ENCODE measurements at places on chromosomes 11 and 22.

DNA sequence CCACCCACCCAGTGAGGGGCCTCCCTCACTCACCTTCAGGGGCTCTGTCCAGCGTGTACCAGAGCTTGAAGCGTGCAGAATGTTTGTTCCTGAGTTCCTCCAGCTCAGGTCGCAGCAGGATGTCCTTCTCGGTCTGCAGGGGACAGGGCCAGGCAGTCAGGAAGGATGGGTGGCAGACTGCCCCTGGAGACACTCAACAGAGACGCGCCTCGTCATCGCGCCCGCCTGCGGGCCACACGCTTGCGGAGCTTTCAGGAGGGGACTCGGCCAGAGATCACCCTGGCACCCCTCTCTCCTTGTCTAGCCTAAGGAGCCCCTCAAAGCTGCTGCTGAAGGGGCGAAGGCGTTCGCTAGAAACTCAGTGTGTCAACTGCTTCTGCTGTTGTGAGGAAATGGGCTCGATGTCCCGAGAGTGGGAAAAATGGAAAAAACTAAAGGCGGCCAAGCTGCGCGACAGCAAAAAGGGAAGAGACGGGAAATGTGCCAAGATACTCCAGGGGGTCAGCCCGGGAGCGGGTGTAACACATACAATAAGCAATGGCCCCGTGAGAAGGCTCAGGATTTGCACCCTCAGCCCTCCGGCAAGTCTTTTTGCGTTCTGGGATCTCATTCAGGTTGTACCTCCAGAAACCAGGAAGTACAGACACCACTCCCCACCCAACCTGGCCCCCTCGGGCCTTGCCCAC is 9.2 kb upstream of the POLDIP3 start:
- peak; percentile 30 for DNase-seq

- DNase-seq = no peak
Observed at GRCh38 chr11:47399860-47400767, 8.3 kb upstream of the SLC39A13 start.

- DNase-seq = no peak
Observed at GRCh38 chr11:70352601-70353000, 45.7 kb upstream of the CTTN start.

DNA sequence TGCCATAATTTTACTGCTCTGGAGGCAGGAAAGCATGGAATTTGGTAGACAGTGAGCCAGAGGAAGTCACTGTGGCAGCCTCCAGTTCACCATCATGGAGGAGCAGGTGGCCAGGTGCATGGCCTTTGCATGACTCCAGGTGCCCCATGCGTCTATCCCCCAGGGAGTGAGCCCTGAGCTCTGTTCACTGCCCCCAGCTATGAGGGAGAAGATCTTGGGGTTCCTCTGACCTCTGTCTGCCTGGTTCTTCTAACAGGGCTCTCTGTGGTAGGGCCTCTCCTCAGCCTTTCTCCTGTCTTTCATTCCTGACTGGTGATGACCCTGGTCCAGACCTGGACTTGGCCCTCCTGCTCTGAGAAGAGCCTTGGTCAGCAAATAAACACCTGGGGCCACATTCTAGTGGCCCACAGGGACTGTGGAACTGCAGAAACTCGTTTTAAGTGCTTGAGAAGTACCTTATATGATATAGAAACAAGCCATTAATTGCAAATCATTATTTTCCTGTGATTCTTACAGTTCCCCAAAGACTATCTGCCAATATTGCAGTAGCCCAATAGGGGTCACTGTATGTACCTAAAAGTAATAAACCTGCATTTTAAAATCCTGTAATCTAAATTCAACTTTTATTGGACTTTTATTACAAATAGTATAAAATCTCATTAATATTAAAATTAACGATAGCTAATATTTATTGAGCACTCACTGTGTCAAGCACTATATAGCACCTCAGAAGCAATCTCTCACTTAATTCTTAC is 120.0 kb upstream of the SYT13 start:
- DNase-seq = no peak

- no peak for DNase-seq
Observed at GRCh38 chr11:127037596-127037995, 37.0 kb upstream of the KIRREL3 start.

DNA sequence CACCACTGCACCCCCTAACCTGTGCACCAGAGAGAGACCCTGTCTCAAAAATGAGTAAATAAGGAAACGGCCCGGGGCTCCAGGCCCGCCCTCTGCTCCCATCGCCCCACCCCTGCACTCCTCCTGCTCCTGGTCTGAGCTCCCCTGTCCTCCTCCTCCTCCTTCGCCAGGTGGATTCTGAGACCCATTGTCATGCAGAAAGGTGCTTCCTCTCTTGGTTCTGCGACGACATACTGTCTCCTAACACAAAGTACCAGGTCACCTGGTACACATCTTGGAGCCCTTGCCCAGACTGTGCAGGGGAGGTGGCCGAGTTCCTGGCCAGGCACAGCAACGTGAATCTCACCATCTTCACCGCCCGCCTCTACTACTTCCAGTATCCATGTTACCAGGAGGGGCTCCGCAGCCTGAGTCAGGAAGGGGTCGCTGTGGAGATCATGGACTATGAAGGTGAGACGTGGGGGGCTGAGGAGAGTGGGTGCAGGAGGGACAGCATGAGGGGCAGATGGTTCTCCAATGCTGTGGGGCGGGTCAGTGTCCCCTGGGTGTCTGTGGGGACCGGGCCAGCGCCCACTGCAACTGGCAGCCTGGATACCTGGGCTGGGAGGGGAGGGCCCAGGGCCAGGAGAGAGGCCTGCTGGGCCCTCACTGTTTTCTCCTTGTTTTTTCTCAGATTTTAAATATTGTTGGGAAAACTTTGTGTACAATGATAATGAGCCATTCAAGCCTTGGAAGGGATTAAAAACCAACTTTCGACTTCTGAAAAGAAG is 3.1 kb upstream of the APOBEC3D start:
- DNase-seq = no peak

DNA sequence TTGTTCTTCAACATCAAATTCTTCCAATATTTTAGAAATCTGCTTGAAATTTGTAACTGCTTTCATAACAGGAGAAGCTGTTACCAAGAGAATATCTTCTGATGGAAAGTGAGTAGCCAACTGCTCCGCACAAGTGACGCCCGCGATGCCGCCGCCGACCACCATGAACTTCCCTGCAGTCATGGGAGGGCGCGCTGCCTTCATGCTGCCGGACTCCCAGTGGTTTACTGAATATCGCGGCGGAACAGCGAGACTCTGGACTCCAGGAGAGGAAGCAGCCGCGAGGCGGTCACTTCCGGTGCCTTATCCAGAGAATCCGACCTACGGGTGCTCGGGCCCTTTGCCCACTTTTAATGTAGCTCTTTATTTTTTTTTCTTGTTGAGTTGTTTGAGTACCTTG is 190.6 kb downstream of the GUCY1A2 start:
- no peak for DNase-seq

DNA sequence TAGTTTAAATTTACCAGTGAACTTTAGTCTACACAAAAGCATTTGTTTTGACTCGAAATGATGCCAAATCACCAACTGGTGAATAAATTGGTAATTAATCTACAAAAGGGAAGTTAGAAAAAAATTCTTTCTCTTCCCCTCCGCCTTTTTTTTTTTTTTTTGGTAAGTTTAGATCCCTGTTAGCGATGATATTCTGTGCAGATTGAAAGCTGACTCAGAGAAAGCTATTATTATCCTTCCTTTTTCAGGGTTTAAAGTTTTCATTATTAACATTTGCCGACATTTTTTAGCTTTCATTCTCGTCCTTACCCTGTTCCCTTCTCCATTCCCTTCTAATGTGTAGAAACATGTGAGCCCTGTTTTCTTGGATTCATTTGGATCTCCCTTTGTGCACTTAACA is 16.8 kb upstream of the NUP160 start:
- DNase-seq = no peak

- no peak for DNase-seq
Observed at GRCh38 chr22:45320357-45320976, 10.7 kb downstream of the FAM118A start.

DNA sequence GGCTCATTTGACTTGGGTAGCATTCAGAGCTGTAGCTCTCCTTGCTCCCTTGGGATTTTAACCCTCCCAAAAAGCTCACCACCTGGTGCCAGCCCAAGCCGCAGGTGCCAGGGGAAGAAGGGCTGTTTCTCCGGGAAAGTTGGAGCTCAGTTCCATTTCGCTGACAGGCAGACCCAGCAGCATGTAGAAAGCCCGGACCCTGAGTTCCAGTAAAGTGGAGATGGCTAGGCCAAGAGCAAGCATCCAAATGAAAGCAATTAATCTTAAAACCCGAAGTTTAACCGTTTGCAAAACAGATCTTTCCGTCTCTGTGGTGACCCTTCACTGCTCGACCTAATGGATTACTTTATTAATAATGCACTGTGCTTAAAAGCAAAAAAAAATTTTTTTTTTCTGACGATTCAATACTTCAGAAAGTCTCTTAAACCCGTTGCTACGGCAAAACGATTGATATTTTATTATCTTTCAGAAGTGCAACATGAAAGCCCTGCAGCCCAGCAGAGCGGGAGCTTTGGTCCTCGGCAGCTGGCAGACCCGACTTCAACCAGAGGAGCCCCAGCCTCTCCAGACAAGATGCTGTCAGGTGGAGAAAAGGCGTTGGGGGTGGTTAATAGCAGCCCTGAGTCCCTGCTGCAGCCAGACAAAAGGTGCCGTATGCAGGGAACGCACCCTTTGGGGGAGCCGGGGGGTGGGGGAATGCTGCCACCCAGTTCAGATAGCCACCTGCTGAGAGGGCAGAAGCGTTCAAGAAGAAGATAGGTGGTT is 3.3 kb downstream of the LMO1 start:
- DNase-seq = no peak

DNA sequence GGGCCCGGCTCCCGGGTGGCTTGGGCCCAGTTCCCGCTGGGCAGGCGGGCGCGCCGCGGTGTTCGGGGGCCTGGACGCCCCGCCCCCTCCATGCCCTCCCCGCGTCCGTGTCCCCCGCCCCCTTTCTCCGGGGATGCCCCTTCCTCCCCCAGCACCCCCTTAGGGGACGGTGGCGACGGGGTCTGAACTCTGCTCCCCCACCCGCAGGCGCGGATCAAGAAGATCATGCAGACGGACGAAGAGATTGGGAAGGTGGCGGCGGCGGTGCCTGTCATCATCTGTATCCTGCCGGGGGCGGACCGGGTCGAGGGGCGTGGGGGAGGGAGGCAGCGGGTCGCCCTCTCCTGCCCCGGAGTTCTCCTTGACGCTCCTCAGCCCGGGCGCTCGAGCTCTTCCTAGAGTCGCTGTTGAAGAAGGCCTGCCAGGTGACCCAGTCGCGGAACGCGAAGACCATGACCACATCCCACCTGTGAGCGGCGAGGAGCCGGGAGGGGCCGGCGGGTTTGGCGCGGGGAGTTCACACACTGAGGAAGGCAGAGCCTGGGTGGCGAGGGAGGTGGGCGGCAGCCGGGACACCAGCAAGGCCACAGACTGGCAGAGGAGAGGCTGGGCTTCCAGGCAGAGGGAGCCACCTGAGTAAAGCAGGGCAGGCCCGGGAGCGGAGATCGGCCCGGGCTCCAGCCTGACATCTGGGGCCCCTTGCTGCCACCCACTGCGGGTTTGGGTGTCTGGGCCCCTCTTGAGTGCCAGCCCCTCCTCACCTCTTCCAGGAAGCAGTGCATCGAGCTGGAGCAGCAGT is 546 bp downstream of the DRAP1 start:
- peak; percentile 46 for DNase-seq

- peak; percentile 87 for DNase-seq
Observed at GRCh38 chr11:859394-860131, 16.9 kb downstream of the TSPAN4 start.

GRCh38 chr22:47280301-47280700 is 517.9 kb downstream of the TBC1D22A start:
- DNase-seq = no peak

GRCh38 chr11:133678191-133678590 is 145.9 kb upstream of the OPCML start:
- DNase-seq = no peak

- DNase-seq = no peak
Observed at GRCh38 chr11:6319001-6319703, 1.1 kb downstream of the CAVIN3 start.

DNA sequence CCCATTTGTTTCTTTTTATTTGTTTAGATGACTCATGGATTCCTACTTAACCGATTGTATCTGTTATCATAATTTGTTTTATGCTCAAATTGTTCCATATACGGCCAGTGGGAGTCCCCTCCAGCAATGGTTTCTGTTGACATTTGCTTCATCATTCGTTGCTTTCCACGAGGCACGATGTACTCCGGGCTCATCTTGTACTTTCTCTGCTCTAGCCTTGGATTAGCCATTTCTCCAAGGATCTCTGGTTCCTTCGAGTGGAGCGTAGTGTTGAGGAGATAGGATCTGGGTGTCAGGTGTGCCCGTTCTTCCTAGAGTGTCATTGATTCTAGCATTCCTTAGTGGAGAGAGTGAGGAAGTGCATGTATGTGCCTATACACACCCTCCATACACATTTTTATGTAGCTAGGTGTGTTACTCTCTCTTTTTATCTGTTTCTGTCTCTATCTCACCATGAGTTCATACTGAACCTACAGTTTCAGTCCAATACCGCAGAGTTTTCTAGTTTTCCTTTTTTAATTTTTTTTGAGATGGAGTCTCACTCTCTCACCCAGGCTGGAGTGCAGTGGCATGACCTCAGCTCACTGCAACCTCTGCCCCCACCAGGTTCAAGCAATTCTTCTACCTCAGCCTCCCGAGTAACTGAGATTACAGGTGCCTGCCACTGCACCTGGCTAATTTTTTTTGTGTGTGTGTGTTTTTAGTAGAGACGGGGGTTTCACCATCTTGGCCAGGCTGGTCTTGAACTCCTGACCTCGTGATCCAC is 31.4 kb downstream of the TECTA start:
- no peak for DNase-seq

GRCh38 chr11:109076870-109077269 is 345.1 kb upstream of the C11orf87 start:
- no peak for DNase-seq

DNA sequence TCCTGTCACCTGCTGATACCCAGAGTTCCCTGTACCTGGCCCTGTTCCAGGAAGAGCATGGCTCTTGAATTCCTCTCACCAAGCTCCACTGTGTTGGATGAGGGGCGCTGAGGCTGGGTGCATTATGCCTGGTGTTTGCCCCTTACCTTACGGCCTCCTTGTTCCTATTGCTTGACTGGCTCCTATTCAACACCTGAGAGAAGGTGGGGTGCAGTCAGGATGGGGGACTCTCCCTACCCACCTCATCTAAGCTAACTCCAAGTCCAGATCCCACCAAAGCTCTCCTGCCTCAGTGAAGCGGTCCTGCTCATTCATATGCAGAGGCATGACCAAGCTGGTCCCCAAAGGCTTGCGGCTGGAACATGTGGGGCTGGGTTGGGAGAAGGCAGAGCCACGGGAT is 35.8 kb upstream of the RIC3 start:
- no peak for DNase-seq

- DNase-seq = no peak
Observed at GRCh38 chr11:117495357-117495756, 167.7 kb downstream of the CEP164 start.

DNA sequence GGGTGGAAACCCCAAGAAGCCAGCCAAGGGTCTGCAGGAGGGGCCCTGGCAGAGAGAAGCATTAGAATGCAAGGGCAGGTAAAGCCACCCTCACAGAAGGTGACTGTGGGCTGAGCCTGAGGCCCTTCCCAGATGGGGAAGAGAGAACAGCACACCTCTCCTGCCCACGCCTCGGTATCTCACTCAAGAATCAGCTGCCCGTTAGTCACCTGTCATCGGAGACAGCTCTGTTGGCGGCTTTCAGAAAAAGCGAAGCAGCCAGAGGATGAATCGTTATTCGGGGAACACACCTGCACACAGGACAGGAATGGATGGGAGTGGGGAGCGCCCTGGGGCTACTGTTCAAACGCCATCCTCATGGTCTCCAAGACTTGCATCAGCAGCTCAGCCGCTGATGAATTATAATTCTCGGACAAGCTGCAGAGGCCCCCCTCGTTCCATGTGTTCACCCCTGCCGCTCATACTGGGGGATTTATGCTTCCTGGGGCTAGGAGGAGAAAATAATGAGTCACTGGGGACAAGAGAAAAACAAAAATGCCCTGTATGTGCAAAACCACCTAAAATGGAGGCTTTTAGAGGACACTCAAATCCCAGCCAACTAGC is 21.6 kb upstream of the TMA7B start:
- no peak for DNase-seq

Data from dorsolateral prefrontal cortex (tissue), 122 donors.